Vagina (tissue), 2 donors: ENCODE measurements at places on chromosomes 13 and 19.

DNA sequence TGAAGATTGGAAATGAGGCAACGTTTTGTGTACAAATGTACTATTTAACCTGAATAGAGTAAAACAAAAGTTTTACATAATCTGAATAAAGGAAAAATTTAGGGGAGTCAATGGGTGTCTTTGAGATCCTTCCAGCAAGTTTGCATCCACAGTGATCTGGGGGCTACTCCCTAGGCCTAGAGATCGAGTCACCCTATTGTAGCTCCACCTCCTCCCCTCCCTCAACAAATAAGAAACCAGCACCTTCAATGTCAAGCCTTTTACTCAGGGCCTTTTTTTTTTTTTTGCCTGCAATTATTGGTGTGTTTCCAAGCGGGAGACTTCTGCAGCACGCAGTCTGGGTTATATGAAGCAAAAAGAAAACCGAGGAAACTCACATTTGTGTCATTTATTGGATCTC is 16.3 kb upstream of the RAP2A start:
- no peak for DNase-seq

GRCh38 chr19:47742634-47743033 is 2.7 kb upstream of the NOP53 start:
- DNase-seq = no peak

- DNase-seq = peak; percentile 74
These were observed 8.5 kb downstream of the SOX21 start for GRCh38 chr13:94703721-94704314.

DNA sequence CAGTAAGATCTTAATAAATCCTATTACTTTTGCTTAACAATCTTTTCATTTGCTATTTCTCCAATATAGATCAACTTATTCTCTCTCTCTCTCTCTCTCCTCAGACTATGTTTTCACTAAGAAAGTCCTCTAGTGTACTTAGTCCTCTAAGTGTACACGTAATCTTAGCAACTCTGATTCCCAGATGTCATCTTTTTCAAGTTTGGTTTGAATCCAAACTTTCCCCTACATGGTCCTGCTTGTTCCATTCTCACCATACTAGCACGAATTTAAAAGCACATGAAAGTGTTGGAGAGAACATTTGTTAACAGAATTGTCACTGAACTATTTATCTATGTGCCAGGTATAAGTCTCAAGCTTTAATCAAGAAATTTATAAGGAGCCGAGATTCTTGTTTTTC is 202.9 kb downstream of the SPRY2 start:
- DNase-seq = no peak

GRCh38 chr13:73656863-73657262 is 477.3 kb downstream of the KLF12 start:
- DNase-seq = no peak

DNA sequence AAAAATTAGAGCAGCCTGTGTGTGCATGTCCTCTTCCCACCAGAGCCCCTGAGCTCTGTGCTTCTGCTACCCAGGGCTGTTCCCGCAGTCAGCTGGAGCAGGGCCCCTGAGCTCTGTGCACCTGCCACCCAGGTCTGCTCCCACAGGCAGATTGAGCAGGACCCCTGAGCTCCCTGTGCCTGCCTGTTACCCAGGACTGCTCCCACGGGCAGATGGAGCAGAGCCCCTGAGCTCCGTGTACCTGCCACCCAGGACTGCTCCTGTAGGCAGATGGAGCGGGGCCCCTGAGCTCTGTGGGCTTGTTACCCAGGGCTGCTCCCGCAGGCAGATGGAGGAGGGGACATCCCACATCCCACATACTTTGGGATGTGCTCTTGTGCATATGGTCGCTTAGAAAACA is 186.8 kb upstream of the SOX1 start:
- DNase-seq = peak; percentile 55

GRCh38 chr13:114067381-114067885 is 65.0 kb downstream of the RASA3 start:
- DNase-seq = no peak

GRCh38 chr13:28716511-28716910 is 2.3 kb downstream of the SLC46A3 start:
- no peak for DNase-seq

- DNase-seq = no peak
These were observed 73.6 kb upstream of the STK24 start for GRCh38 chr13:98650396-98651107.

- DNase-seq = no peak
These were observed 33.1 kb downstream of the RGCC start for GRCh38 chr13:41490371-41491015.

GRCh38 chr19:48798937-48799336 is 11.9 kb downstream of the BCAT2 start:
- no peak for DNase-seq

GRCh38 chr13:77048681-77049080 is 21.7 kb upstream of the FBXL3 start:
- no peak for DNase-seq

- DNase-seq = no peak
These were observed 12.2 kb upstream of the FBXW9 start for GRCh38 chr19:12708641-12709040.

DNA sequence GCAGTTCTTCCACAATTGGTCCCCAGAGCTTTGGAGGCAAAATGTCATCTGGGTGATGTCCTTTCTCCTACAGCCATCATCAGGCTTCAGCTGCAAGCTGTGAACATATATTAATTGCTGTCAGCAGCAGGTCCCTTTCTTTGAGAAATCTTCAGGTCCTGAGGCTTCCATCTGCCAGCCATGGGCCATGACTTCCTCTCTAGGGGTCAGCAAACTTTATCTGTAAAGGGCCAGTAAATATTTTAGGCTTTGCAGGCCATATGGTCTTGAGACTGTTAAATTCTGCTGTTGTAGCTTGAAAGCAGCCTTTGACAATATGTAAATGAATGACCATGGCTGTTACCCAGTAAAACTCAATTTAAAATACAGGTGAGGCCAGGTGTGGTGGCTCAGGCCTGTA is 27.1 kb downstream of the SERP2 start:
- DNase-seq = no peak

GRCh38 chr13:34884366-34884765 is 57.7 kb upstream of the NBEA start:
- no peak for DNase-seq

- no peak for DNase-seq
These were observed 65.1 kb downstream of the SIAH3 start for GRCh38 chr13:45786293-45786920.

DNA sequence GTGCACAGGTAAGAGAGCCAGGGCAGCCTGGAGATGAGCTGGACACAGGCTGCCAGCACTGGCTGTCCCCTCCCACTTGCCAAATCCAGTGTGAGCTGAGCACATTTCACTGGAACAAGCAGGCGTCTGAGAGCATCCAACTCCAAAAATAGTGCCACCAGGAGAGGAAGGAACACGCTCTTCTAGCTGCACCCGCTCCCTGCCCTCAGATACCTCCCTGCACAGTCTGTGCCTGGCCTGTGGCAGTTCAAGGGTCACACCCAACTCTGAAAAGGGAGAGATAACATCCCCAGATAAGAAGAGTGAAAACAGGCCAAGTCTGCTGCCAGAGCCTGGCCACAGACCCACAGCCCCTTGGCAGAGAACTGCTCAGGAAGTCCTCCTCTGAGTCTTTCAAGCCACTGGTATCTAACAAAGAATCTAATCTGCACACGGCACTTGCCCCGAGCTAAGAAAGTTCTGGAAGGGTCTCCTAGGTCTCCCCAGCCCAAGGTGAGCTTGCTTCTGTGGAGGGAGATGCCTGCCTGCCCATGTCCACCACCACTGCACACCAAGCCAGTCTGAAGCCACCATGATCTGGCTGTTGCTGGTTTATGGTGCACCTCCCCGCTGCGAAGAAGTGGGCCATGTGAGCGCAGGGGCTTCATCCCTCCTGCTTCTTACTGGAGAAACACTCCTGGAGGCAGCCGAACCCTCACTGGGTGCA is 14.7 kb downstream of the ELL start:
- DNase-seq = no peak

- no peak for DNase-seq
These were observed 48.0 kb upstream of the IPO5 start for GRCh38 chr13:97905517-97905916.

DNA sequence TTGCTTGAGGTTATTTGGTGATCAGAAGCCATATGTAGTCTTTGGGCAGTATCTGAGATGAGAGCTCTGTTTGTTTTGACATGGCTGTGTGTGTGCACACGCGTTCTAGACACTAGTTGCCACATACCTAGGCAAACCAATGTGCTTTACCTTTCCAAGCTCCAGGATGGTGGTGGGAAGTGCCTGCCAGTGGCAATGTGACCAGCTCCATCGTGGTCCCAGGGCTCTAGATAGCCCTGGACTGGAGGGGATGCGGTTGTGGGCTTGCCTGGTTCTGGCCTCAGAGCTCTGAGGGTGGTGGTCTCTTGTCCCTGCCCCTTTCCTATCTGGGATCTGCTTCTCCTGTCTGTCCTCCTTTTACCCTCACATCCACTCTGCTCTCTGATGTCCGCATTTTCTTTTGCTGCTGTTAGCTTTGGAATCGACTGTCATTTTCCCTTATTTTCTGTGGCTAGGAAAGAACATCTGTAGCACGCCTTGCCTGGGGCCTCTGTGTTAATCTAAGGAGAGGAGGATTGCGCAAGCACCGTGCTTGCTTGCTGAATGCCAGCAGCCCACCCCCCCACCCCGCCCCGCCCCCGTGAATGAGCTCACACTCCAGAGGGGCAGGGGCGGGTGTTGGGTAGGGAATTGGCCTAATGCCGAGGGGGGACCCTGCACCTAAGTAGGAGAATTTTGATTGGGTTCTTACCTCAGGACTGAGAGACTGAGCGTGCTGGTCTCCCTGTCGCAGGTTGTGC is 89.5 kb downstream of the ARHGEF7 start:
- no peak for DNase-seq

DNA sequence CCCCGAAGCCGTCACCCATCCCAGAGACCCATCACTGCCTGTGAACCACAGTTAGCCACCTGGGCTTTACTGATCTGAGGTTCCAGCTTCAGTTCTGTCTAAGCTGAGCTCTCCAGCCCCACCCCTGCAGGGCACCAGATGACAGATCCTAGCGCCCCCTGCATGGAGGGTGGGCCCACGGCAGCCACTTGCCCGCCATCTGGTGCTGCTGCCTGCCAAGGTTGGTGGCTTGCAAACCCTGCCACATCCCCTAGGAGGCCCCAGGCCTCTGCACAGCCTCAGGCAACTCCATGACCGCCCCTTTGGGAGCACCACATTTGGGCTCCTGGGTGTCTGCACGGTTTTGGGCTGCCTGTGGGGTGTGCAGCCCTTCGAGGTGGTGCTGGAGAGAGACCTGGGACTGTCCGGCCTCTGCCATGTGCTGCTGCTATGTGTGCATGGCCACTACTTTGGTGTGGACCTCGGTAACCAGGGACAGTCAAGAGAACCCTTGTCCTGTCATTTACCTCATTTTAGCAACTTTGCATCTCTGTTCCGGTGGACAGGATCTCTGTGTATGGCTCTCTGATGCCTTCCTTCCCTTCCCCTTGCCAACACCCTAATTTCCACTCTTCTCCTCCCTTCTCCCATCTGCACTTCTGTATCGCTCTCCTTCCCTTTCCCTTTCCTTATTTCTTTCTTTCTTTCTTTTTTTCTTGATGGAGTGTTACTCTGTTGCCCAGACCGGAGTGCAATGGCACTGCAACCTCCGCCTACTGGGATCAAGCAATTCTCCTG is 17.4 kb upstream of the SDHAF1 start:
- no peak for DNase-seq

DNA sequence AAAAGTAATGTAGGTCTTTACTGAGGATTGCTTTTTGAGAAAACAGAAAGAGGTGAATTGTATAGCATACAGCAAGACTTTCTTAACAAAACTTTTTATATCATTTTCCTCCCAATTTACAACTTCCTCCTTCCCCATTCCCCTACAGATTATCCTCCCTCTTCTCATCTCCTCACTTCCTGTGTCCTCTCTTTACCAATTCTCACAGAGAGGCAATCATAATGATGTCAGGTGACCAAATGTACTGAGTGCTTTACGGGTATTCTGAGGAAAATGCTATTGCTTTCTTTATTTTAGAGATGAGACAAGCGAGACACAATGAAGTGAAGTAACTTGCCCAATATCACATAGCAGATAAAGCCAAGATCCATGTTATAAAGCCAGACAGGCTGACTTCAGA is 1.7 kb upstream of the MTMR6 start:
- DNase-seq = no peak

GRCh38 chr19:29098863-29099481 is 114.0 kb downstream of the UQCRFS1 start:
- DNase-seq = no peak

- no peak for DNase-seq
These were observed 100.4 kb upstream of the GJB6 start for GRCh38 chr13:20332361-20333096.

- no peak for DNase-seq
These were observed 766.4 kb upstream of the KLHL1 start for GRCh38 chr13:70874636-70875035.

DNA sequence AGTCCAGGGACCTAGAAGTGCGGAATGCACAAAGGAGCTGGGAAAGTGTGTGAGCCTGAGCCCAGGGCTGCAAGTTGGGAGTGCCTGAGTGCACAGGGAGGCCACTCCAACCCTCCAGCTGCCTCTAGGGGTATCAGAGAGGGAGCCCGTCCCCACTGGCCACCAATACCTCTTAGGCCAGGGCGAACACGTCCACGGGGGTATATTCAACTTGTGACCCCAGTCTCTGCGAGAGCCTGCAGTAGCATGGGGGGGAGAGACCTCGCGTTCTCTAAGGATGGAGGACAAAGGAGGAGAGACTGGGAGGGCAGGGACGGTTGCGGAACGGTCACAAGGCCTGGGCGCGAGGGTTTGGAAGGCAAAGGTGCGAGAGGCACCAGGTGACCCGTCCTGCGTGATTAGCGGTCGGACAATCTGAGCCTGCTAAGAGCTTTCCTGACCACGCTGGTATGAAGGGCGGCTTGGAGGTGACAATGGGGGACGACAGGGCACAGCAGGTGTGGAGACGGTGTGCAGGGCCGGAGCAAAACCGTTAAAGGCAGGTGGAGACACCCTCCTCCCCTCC is 676 bp downstream of the CD320 start:
- no peak for DNase-seq

- DNase-seq = no peak
These were observed 767.7 kb downstream of the LIG4 start for GRCh38 chr13:107447591-107447990.

GRCh38 chr19:29329460-29330134 is 116.6 kb upstream of the UQCRFS1 start:
- peak; percentile 69 for DNase-seq

DNA sequence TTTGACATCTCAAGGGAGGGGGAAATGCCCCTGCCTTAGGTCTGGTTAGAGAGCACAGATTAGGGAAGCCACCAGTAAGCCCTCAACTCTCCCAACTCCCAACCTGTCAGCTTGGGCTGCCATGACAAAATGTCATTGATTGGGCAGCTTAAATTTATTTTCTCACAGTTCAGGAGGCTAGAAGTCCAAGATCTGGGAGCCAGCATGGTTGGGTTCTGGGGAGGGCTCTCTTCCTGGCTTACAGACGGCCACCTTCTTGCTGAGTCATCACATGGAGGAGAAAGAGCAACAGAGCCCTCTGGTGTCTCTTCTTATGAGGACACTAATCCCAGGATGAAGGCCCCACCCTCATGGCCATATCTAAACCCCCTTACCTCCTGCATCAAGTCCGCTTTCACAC is 24.2 kb downstream of the C19orf12 start:
- DNase-seq = no peak

GRCh38 chr13:61727767-61728166 is 312.1 kb upstream of the PCDH20 start:
- no peak for DNase-seq
